ENCODE measurements at places on chromosomes 1 and 21. TPM values are rescaled to one million over a fixed set of nuclear protein-coding genes. Genes with fewer than 3 reads are reported as not detected.

DNA sequence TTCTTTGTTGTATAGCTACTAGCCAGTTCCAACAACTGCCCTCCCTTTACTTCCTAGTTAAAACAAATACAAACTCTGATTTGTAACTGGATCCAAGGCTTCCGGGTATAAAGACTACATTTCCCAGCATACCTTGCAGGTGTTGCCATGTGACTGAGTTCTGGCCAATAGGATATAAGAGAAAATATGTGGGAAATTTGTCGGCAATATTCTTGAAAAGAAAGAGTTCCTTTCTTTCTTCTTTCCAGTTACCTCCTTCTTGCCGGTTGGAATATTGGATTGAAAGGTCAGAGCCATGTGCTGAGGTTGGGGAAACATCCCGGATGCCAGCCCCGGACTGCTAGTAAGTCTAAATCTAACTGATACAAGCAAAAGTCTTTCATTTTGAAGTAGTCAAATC, 23.0 kb upstream of the ZBTB40 start:
- peak; percentile 63 for DNase-seq
- no peak overlapping the region for H3K27ac ChIP-seq
- H3K4me3 ChIP-seq: peak overlapping the region; percentile 37
- no peaks in the 10 kb centered on the region for H3K36me3 ChIP-seq
- H3K4me1 ChIP-seq: no peaks in the 10 kb centered on the region

DNA sequence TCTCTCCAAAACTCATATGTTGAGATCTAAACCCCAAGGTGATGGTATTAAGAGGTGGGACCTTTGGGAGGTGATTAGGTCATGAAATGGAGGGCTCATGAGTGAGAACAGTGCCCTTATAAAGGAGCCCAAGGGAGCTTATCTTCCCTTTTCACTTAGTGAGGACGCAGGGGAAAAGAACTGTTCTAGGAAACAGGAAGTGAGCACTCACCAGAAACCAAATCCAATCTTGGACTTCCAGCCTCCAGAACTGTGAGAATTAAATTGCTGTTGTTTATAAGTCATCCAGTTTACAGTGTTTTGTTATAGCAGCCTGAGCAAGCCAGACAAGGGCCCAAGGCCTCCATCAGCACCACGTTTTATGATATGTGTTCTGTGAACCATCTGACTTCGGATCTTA, 60.3 kb upstream of the LRRC8D start:
- peak; percentile 56 for DNase-seq
- H3K27me3 ChIP-seq: no peaks in the 10 kb centered on the region
- H3K4me1 ChIP-seq: peaks cover 49% of the 10 kb centered on the region
- no peak overlapping the region for H3K4me3 ChIP-seq

DNA sequence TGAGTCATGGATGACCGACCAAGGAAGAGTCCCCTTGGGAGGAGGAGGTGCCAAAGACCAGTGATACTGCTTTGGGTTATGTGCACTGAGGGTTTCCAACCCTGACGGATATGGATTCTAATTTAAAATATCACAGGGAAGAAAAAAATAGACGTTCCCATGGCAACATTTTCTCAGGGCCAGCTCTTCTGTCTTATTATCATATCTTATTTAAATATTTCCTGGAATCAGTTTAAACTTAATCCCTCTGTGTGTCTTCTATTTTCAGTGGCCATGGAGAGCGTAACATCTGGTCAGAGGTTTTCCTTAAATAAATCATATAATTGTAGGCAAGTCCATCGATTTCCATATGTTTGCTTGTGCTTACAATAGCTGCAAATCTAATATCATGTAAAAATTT, 205.4 kb upstream of the FMN2 start:
- no peaks in the 10 kb centered on the region for H3K27me3 ChIP-seq
- H3K4me3 ChIP-seq: no peak overlapping the region
- DNase-seq: peak; percentile 87

DNA sequence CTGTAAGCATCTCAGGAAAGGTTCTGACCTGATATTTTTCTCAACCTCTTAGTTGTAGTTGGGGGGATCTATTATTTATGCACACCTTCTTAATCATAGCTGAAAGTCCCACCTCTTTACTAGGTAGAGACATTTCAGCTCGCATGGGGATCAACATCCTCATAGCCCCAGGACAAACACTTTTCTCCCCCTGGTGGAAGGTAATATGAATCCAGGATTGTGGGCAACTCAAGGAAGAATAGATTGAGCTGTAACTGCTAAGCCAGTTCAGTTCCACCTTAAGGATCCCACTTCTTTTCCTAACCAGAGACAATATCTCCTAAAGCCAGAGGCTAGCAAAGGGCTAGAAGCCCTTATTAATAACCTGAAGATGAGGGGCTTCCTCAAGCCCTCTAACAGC, 25.4 kb upstream of the SMYD3 start:
- no peak for DNase-seq
- H3K27me3 ChIP-seq: no peaks in the 10 kb centered on the region
- H3K36me3 ChIP-seq: no peaks in the 10 kb centered on the region
- no peak overlapping the region for H3K27ac ChIP-seq
- H3K4me1 ChIP-seq: no peaks in the 10 kb centered on the region

- peak overlapping the region; percentile 21 for H3K27ac ChIP-seq
- no peaks in the 10 kb centered on the region for H3K27me3 ChIP-seq
- no peaks in the 10 kb centered on the region for H3K4me1 ChIP-seq
- H3K36me3 ChIP-seq: no peaks in the 10 kb centered on the region
- H3K4me3 ChIP-seq: no peak overlapping the region
These were observed 16.9 kb downstream of the RGS1 start for GRCh38 chr1:192592517-192592916.

- H3K4me1 ChIP-seq: no peaks in the 10 kb centered on the region
- H3K27me3 ChIP-seq: peaks cover 10% of the 10 kb centered on the region
- H3K27ac ChIP-seq: no peak overlapping the region
- DNase-seq: no peak
- H3K36me3 ChIP-seq: no peaks in the 10 kb centered on the region
These were observed 8.3 kb upstream of the PLA2G2A start for GRCh38 chr1:19987719-19988118.

- H3K4me1 ChIP-seq: peaks cover 6% of the 10 kb centered on the region
- DNase-seq: peak; percentile 56
- H3K27ac ChIP-seq: no peak overlapping the region
These were observed 19.4 kb downstream of the NTPCR start for GRCh38 chr1:232969799-232970198.

GRCh38 chr21:41220208-41220733, 52.3 kb downstream of the BACE2 start:
- H3K4me3 ChIP-seq: no peak overlapping the region
- H3K27ac ChIP-seq: no peak overlapping the region
- H3K27me3 ChIP-seq: no peaks in the 10 kb centered on the region
- no peaks in the 10 kb centered on the region for H3K36me3 ChIP-seq
- peaks cover 10% of the 10 kb centered on the region for H3K4me1 ChIP-seq

GRCh38 chr1:191432817-191433216, 725.4 kb upstream of the RGS18 start:
- H3K27ac ChIP-seq: no peak overlapping the region
- no peaks in the 10 kb centered on the region for H3K4me1 ChIP-seq
- no peak overlapping the region for H3K4me3 ChIP-seq
- H3K36me3 ChIP-seq: no peaks in the 10 kb centered on the region
- no peak for DNase-seq
- no peaks in the 10 kb centered on the region for H3K27me3 ChIP-seq

Gene MFSD2A
- 0.62 TPM for total RNA-seq

Gene LEMD1
- not detected for total RNA-seq

Gene ISG20L2
- 14.0 TPM for total RNA-seq

Gene GPR157
- 1.3 TPM for total RNA-seq

Gene PTAFR
- total RNA-seq: 1.6 TPM

Gene TFF2
- not detected for total RNA-seq
